Ascending aorta (tissue), 2 donors: ENCODE measurements at places on chromosomes 4 and X. TPM values are rescaled to one million over a fixed set of nuclear protein-coding genes. Genes with fewer than 3 reads are reported as not detected.

CT45A1 gene
- not detected for total RNA-seq

- H3K4me1 ChIP-seq: peaks cover 10% of the 10 kb centered on the region
- no peak overlapping the region for H3K4me3 ChIP-seq
- H3K27me3 ChIP-seq: no peaks in the 10 kb centered on the region
These were observed 59.5 kb downstream of the LIMCH1 start for GRCh38 chr4:41597494-41597893.

PDZD4 gene
- total RNA-seq: 23.2 TPM

DNA sequence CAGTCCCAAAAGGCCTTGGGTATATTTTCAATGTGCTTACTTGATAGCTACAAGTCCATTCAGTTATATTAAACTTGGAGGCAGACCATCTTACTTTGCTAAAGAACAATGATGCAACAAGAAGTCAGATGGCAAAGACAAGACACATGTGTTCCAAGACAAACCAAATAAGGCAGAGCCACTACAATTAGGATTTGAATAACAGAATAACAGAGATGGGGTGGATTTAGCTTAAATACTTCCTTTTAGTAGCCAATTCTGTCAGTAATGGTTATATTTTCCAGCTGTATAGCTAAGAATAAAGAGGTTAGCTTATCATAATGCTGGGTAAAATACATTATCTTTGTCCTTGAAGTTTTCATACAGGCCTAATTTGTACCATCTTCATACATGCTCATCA lies 37.7 kb upstream of the FRAS1 start:
- DNase-seq: no peak
- no peaks in the 10 kb centered on the region for H3K27me3 ChIP-seq
- no peaks in the 10 kb centered on the region for H3K4me1 ChIP-seq
- H3K36me3 ChIP-seq: no peaks in the 10 kb centered on the region
- H3K27ac ChIP-seq: no peak overlapping the region

TNIP3 gene
- total RNA-seq: not detected

USP17L10 gene
- not detected for total RNA-seq

PABPC1L2A gene
- total RNA-seq: not detected

GRCh38 chr4:117447925-117448324 lies 362.5 kb upstream of the TRAM1L1 start:
- DNase-seq: no peak
- H3K36me3 ChIP-seq: no peaks in the 10 kb centered on the region

- H3K4me3 ChIP-seq: no peak overlapping the region
- no peaks in the 10 kb centered on the region for H3K27me3 ChIP-seq
- H3K27ac ChIP-seq: no peak overlapping the region
- DNase-seq: no peak
- no peaks in the 10 kb centered on the region for H3K36me3 ChIP-seq
These were observed 22.0 kb upstream of the TMPRSS11B start for GRCh38 chr4:68267433-68267944.

- no peaks in the 10 kb centered on the region for H3K4me1 ChIP-seq
- H3K27me3 ChIP-seq: no peaks in the 10 kb centered on the region
- H3K4me3 ChIP-seq: no peak overlapping the region
- no peaks in the 10 kb centered on the region for H3K36me3 ChIP-seq
- H3K27ac ChIP-seq: no peak overlapping the region
These were observed 1066.0 kb upstream of the ADGRL3 start for GRCh38 chr4:60134099-60134498.

DNA sequence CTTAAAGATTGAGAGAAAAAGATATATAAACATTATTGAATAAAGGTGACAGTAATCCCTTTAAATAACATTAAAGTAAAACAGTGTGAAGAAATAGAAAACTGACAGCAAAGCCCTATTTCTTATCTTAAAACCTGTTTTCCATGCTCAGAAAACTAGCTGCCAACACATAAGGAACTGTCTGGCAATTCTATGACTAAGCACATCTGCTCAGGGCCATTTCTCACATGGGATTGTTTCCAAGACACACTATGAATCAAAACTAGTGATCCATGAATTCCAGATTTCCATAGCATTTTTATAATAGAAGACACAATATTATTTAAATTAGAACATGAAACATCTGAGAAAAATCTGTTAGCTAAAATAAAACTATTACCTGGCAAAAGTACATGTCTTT lies 113.4 kb downstream of the SCLT1 start:
- H3K4me3 ChIP-seq: no peak overlapping the region
- no peaks in the 10 kb centered on the region for H3K36me3 ChIP-seq
- H3K4me1 ChIP-seq: no peaks in the 10 kb centered on the region
- no peak overlapping the region for H3K27ac ChIP-seq

- H3K27ac ChIP-seq: no peak overlapping the region
- DNase-seq: no peak
- H3K27me3 ChIP-seq: no peaks in the 10 kb centered on the region
- no peak overlapping the region for H3K4me3 ChIP-seq
These were observed 367.1 kb downstream of the PACRGL start for GRCh38 chr4:21067351-21067750.

DNA sequence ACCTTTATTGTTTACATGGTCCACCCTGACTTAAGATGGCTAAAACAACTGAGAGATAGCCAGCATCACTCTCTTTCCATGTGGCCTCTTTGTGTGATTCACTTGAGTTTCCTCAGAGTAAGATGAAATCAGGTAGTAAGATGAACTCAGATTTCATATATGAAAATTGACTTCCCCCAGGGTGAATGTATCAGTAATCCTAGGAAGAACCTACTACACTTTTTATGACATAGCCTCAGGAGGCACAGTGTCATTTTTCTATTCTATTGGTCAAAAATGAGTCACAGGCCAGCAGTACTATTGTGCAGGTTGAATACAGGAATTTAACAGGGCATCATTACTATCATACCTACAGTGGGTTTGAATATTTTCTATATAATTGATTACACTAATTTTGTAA lies 14.6 kb upstream of the SULT1E1 start:
- no peaks in the 10 kb centered on the region for H3K36me3 ChIP-seq
- H3K4me1 ChIP-seq: no peaks in the 10 kb centered on the region
- DNase-seq: no peak
- H3K4me3 ChIP-seq: no peak overlapping the region
- H3K27ac ChIP-seq: no peak overlapping the region

DNA sequence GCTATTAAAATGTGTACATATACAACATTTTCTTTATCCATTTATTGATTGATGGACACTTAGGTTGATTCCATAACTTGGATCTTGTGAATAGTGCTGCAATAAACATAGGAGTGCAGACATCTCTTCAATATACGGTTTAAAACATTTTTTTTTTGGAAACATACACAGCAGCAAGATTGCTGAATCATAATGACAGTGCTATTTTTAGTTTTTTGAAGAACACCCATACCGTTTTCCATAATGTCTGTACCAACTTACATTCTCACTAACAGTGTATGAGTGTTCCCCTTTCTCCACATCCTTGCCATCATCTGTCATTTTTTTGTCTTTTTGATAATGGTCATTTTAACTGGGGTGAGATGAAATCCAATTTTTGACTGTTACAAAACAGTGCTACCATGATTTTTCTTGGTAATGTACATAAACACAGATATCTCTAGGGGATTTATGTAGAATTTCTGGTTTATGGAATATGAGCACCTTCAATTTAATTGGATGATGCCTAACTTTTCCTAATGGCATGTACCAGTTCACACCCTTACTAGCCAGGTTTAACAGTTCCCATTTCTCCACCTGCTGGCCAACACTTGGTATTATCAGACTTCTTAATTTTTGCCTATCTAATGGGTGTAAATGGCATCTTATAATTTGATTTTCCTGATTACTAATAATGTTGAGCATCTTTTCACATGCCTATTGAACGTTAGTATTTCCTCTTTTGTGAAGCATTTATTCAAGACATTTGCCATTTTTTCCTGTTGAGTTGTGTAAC lies 21.0 kb upstream of the TMSB15B start:
- no peaks in the 10 kb centered on the region for H3K36me3 ChIP-seq
- H3K27me3 ChIP-seq: no peaks in the 10 kb centered on the region
- H3K4me3 ChIP-seq: no peak overlapping the region
- no peak for DNase-seq
- H3K27ac ChIP-seq: no peak overlapping the region

DNA sequence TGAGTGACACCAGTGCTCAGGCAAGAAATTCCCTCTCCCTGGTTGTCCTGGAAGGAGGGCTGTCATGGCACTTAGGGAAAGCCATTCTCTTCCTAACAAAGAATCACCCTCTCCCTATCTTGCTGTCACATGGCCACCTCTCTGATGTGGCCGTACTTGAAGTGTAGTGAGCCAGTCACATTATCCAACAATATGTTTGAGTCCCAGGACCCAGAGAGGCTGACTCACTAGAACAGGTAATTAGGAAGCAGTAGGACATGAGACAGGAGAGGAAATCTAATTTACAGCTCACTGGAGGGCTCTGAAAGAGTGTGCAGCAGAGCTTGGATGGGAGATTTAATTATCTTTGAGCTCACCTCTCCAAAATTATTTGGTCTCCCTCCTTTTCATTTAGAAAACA lies 299.1 kb downstream of the ARHGAP24 start:
- H3K27me3 ChIP-seq: no peaks in the 10 kb centered on the region
- no peaks in the 10 kb centered on the region for H3K36me3 ChIP-seq
- H3K27ac ChIP-seq: no peak overlapping the region
- H3K4me3 ChIP-seq: no peak overlapping the region
- no peak for DNase-seq
- peaks cover 4% of the 10 kb centered on the region for H3K4me1 ChIP-seq

DNA sequence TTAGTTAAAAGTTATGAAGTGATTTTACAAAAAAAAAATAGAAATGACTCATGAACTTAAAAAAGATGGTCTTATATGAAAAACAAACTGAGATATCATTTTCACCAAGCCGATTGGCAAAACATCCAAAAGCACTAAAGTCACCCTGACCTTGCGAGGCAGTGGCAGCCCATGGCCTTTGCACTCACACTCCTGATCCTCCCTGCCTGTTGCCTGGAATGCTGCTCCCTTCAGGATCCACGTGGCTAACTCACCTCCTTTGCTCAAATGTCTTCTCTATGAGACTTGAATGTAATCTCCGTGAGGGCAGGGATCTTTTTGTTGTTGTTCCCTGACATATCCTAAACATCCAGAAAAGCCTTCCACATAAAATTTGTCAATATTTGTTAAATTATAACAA lies 106.4 kb downstream of the RAPGEF2 start:
- no peak overlapping the region for H3K27ac ChIP-seq
- peaks cover 6% of the 10 kb centered on the region for H3K4me1 ChIP-seq
- no peak overlapping the region for H3K4me3 ChIP-seq
- no peak for DNase-seq

GRCh38 chr4:35520059-35520458 lies 724.3 kb downstream of the ARAP2 start:
- H3K27me3 ChIP-seq: no peaks in the 10 kb centered on the region
- no peaks in the 10 kb centered on the region for H3K36me3 ChIP-seq
- no peaks in the 10 kb centered on the region for H3K4me1 ChIP-seq

DNA sequence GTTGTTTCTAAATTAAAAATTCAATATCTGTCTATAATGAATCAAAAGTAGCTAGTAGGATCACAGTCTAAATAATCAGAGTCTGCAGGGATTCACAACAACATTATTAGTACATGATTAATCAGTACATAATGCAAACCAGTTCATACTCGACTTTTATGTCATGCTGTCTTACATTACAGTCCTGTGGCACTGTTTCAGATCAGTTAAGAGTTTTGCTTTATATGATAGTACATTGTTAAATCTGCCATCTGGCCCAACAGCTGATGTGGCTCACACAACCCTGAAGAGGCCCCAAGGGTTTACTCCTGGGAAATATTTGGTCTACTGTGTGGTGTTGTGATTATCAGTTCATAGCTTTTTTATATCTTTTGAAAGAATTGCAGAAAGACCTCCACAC lies 247.1 kb upstream of the ETNPPL start:
- DNase-seq: no peak
- no peaks in the 10 kb centered on the region for H3K27me3 ChIP-seq
- no peaks in the 10 kb centered on the region for H3K4me1 ChIP-seq
- H3K27ac ChIP-seq: no peak overlapping the region

GRCh38 chr4:73821325-73821724 lies 15.2 kb upstream of the CXCL6 start:
- DNase-seq: no peak
- H3K4me3 ChIP-seq: no peak overlapping the region
- H3K4me1 ChIP-seq: no peaks in the 10 kb centered on the region
- H3K27me3 ChIP-seq: no peaks in the 10 kb centered on the region
- H3K27ac ChIP-seq: no peak overlapping the region
- no peaks in the 10 kb centered on the region for H3K36me3 ChIP-seq

DNA sequence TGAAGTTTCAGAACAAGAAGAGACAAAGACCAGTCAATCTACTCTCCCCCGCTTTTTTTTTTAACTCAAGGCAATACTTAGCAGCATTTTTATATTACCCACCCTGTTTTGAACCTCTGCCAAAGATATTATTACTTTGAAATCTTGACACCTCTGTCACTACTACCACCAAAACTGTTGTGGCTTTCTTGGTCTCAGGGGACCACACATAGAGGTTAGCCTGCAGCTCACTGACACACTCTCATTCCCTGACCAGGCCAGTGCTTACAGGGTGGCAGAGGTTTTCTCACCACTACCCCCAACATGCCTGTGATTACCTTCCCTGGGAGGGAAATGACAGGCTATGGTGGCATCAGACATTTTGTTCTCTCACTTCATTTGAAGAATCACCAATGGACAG lies 137.4 kb upstream of the STIM2 start:
- no peak overlapping the region for H3K4me3 ChIP-seq
- H3K27me3 ChIP-seq: no peaks in the 10 kb centered on the region
- no peak for DNase-seq
- H3K27ac ChIP-seq: no peak overlapping the region
- no peaks in the 10 kb centered on the region for H3K4me1 ChIP-seq

SH2D1A gene
- total RNA-seq: not detected

GRCh38 chr4:180330521-180330920 lies 1912.7 kb upstream of the TENM3 start:
- no peaks in the 10 kb centered on the region for H3K27me3 ChIP-seq

- no peak overlapping the region for H3K27ac ChIP-seq
- H3K27me3 ChIP-seq: no peaks in the 10 kb centered on the region
- H3K4me1 ChIP-seq: no peaks in the 10 kb centered on the region
- no peak for DNase-seq
These were observed 322.4 kb downstream of the ARHGAP10 start for GRCh38 chr4:148054275-148054674.

- H3K27ac ChIP-seq: no peak overlapping the region
- no peaks in the 10 kb centered on the region for H3K4me1 ChIP-seq
- no peak overlapping the region for H3K4me3 ChIP-seq
- H3K27me3 ChIP-seq: no peaks in the 10 kb centered on the region
- no peaks in the 10 kb centered on the region for H3K36me3 ChIP-seq
- DNase-seq: no peak
These were observed 187.7 kb upstream of the MAGEB2 start for GRCh38 chrX:30027636-30028035.

DNA sequence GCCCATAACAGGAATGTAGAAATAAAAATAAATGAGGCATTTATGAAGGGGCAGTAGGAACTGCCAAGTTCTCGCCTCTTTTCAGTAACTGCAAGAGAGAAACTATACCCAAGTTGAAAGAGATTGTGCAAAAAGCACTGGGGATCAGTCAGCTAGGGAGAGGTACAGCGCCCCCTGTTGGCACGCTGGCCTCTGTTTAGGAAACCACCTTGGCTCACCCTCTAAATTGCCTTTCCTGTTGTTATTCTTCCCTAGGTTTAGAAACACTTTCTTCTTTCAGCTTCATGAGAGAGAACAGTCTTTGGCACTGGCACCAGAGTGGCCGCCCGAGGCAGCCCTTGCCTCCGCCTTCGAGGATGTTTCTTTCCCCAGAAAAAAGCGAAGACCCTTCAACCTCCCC lies 348.5 kb downstream of the MID1IP1 start:
- no peak for DNase-seq
- no peaks in the 10 kb centered on the region for H3K4me1 ChIP-seq
- no peak overlapping the region for H3K27ac ChIP-seq
- H3K4me3 ChIP-seq: no peak overlapping the region
- H3K27me3 ChIP-seq: no peaks in the 10 kb centered on the region
